ENCODE measurements at places on chromosomes 1 and 21.

- DNase-seq: no peak
Observed at GRCh38 chr1:156662005-156662799, 15.0 kb downstream of the NES start.

GRCh38 chr1:162854245-162854882 lies 6.6 kb downstream of the CCDC190 start:
- DNase-seq: no peak

- no peak for DNase-seq
Observed at GRCh38 chr21:17501107-17502006, 11.5 kb upstream of the CXADR start.

- no peak for DNase-seq
Observed at GRCh38 chr21:33245289-33245918, 15.7 kb downstream of the IFNAR2 start.

- no peak for DNase-seq
Observed at GRCh38 chr1:98420376-98421084, 241.0 kb upstream of the SNX7 start.

- no peak for DNase-seq
Observed at GRCh38 chr1:6225651-6226050, 10.1 kb downstream of the ICMT start.

GRCh38 chr1:117181630-117182041 lies 29.1 kb downstream of the VTCN1 start:
- DNase-seq: no peak

DNA sequence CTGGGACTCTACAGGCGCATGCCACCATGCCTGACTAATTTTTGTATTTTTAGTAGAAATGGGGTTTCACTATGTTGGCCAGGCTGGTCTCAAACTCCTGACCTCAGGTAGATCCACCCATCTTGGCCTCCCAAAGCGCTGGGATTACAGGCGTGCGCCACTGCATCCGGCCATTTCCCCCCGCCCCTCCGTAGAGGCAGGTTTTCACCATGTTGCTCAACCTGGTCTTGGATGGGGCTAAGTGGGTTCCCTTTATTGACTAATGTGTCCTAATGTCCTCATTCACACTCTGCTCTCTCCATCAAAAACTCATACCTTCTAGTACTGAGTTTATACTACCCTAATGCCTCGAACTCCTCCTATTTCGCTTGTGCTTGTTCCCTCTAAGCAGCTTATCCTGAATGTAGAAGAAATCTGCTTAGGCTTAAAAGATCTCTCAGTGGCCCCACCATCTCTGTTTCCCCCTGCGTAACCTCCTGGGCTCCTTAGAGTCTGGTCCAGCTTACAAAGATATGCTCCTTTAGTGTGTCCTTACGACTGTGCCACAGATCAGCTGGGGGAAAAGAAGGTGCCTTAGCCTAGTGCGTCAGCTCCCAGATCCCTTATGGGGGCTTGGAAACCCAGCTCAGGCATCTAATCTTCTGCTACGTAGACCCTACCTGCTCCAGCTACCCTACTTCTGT lies 8.0 kb downstream of the GNAT2 start:
- no peak for DNase-seq

DNA sequence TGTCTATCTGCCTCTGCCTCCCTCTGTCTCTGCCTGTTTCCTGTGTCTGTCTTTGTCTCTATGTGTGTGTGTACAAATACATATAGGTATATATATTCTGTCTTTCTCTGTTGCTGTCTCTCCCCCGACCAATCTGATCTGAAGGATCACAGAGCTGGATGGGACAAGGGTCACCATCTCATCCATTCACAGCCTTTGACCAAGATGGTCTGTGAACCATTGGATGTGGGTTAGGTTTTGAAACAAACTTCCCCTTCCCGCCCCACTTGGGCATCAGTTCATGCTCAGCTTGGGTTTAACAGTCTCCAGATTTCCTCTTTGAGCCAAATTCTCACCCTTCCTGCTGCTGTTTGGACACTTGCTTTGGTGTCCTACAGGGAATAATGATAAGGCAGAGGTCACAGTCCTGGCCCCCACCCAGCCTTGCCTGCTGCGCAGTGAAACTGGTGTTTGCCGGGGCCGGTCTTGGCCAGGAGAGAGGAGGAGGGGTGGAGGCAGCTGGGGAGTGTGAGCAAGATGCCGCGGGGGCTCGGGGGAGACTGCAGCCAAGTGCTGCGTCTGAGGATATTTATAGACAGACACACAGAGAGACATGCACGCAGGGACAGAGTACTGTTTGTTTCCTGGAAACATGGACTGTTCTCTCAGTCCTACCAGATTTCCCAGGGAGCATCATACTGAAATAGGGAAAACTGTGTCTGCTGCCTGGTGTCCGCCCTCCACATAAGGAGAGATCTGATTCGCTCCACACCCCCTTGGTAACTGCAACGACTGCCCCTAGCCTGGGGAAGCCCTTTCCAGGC lies 27.0 kb upstream of the BTG2 start:
- peak; percentile 35 for DNase-seq

GRCh38 chr21:26124421-26124833 lies 46.1 kb downstream of the APP start:
- no peak for DNase-seq

DNA sequence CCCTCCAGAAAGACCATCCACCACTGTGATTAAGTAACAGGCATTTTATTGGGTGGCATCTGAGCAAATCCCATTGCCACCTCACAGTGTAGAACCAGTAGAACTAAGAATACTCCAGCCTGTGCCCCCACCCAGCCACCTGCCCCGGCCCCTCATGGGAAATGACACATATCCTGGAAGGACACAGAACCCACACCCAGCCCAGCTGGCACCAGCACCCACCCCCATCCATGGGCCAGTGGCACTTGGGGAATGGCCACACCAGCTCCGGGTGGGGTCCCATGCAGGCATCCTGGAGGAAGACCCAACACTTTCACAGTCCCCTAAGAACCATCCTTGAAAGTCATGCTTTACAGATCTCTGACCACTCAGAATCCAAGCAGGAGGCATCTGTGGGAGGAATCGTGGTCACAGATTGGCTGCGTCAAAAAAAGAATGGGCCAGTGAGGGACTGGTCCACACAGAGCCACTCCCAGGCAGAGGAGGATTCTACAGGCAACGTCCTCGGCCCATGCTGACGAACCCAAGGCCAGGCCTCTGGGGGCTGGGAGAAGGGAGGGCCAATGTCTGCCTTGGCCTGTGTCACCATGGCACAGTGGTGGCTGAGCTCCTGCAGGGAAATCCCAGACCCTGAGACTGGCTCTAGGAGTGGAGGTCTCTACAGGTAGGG lies 12.1 kb upstream of the TAS1R2 start:
- DNase-seq: no peak

- DNase-seq: no peak
Observed at GRCh38 chr1:65164633-65165032, 16.6 kb downstream of the AK4 start.

- no peak for DNase-seq
Observed at GRCh38 chr1:105072446-105072845, 1322.7 kb downstream of the AMY1C start.

DNA sequence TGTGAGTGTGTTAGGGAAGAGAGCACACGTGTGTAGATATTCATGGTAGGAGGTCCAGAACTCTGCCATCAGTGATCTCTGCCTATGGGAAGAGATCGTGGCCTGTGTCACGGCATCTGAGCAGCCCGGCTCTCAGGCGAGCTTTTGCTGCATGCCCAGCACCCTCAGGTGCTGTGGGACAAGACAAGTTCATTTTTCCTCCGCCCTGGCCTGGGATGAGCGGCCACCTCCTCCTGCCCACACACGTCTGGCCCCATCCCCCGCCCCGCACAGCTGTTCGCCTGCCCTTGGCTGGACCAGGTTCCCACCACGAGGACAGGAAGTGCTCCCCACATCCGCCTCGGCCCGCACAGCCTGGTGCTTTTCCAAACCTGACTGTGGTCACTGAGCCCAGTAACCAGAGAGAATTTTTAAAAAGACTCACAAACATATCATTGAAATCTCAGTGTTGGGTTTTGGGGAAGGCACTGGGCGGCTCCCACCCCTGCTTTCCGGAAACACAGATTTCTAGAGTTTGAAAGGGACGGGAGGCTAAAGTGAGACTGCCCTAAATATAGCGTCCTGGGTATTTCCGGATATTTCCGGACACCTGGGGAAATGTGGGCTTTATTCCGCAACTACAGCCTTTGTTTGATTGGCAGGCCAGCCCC lies 18.0 kb downstream of the BMP8A start:
- DNase-seq: no peak

- no peak for DNase-seq
Observed at GRCh38 chr21:42212266-42212665, 6.7 kb upstream of the ABCG1 start.

GRCh38 chr1:94560333-94560732 lies 18.8 kb upstream of the F3 start:
- DNase-seq: no peak

- DNase-seq: no peak
Observed at GRCh38 chr1:106571109-106571508, 485.4 kb upstream of the PRMT6 start.
